ENCODE measurements at places on chromosomes 12 and 14.

DNA sequence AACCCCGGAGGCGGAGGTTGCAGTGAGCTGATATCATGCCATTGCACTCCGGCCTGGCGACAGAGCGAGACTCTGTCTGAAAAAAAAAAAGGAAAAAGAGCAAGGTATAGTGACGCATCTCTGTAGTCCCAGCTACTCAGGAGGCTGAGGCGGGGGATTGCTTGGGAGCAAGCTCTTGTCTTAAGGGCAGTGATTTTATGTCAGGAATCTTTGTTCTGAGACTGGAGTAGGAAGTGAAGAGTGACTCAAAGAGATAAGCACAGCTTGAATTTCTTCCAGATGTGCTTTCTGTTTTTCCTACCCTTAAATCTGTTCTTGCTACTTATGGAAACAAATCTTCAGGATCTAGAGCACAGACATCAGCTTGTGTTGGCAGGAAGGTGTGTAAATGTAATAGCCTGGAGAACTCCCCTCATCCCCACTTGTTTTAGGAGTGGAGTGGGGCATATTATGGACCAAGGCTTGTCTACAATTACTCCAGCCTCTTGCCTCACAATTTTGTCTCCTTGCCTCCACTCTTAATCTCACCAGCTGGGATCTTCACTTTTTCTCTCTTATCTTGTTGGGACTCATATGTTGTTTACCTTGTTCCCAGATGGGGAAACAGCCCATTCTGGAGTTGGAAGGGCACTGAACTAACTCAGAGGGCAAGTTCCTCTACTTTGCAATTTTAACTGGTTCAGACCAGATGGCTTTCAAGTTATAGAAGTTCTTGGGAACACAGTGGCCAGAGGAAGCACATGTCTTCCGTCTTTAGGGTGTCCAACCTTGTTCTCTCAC, 7.5 kb downstream of the TMED2 start:
- no peak for DNase-seq

GRCh38 chr14:57480051-57480450, 13.6 kb downstream of the CCDC198 start:
- no peak for DNase-seq

DNA sequence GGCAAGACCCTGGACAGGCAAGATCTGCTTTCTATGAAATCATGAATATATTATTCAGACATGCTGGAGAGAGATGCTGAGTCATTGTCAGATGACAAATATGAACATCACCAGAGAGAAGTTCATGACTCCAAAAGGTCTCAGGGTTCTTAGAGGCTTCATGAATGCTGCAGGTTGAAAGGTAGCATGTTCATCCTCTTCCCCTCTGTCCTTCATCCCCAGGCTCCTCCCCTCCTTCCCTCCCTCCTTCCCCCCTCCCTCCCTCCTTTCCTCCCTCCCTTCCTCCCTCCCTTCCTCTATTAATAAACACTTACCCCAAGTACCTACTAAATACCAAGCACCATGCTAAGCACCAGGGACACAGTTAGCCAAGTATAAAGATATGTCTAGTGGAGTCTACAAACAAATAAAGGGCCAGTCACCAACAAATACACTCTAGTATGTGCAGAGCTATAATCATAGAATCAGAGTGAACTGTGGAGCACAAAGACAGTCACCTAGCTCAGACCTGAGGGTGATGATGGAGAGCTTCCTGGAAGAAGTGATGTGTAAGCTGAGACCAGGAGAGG, 46.2 kb downstream of the RPH3A start:
- DNase-seq: no peak

GRCh38 chr12:21453312-21453852, 15.9 kb downstream of the PYROXD1 start:
- DNase-seq: no peak

DNA sequence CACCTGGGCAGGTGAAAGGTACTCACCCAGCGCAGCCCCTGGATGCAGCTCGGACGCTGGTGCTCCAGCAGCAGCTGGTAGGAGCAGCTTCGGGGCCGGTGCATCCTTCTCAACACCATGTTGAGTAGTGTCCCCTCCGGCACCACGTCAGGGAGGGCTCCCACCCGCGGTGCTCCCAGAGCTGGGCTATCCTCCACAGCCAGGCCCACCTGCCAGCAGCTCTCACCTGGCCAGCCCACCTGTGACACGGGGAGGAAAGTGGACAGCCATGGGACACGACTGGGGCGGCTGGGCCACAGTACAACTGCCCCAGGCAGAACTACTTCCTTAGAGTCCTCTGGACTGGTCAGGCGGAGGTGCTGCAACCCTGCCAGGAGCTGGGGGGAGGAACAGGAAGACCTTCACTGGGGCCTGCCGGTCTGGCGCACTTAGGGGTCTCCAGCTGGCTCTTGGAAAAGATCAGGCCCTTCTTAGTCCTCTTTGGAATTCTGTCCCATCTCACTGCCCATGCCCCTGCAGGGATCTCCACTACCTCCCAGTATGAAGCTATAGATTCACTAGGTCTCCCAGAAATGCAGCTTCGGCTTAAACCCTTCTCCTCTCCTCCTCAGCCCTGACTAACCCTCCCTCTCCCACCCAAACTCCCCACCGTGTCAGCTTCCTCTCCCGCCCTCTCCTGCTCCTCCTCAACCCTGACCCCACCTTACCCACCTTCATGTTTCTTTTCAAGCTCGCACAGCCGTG, 668 bp downstream of the RAPGEF3 start:
- no peak for DNase-seq

DNA sequence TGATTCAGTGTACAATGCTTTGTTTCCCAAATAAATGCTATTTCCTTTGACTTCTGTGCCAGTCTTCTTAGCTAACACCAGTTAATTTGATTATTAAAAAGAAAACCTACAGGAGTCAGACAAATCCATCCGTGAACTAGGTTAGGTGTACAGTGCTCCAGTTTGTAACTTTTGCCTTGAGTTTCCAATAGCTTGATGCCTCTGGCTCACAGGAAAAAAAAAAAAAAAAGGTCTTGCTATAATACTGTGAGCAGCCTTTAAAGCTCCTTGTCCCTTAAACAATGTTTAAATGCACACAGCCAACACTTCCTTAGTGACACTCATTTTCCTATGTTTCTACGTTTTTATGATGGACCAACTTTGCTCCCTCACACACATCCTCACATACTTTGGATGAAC, 71.8 kb upstream of the TMX1 start:
- DNase-seq: no peak

GRCh38 chr14:89750908-89751392, 203.6 kb downstream of the EFCAB11 start:
- no peak for DNase-seq
